ENCODE measurements at places on chromosomes 11 and 22.

- DNase-seq, result no peak
Observed at GRCh38 chr11:128422576-128423370, 164.6 kb downstream of the ETS1 start.

GRCh38 chr11:8832571-8833260 lies 78.3 kb upstream of the AKIP1 start:
- peak; percentile 71 for DNase-seq

DNA sequence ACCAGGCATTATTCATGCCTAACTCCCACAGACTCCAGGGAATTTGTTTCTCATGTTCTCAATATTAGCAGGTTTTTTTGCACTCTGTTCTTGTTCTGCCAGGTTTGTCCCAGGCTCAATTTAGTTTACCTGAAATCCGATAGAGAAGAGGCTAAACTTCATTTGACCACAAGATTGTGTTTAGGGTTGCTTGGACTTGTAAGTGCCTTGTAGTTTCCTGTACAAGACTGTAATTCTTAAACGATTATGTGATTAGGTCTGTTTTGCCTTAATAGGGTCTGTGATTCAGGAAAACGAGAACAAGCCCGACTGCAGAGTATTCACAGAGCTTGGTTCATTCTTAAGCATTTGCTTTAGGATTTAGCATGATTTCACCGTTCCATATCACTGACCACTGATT lies 1.8 kb downstream of the PRSS23 start:
- no peak for DNase-seq

DNA sequence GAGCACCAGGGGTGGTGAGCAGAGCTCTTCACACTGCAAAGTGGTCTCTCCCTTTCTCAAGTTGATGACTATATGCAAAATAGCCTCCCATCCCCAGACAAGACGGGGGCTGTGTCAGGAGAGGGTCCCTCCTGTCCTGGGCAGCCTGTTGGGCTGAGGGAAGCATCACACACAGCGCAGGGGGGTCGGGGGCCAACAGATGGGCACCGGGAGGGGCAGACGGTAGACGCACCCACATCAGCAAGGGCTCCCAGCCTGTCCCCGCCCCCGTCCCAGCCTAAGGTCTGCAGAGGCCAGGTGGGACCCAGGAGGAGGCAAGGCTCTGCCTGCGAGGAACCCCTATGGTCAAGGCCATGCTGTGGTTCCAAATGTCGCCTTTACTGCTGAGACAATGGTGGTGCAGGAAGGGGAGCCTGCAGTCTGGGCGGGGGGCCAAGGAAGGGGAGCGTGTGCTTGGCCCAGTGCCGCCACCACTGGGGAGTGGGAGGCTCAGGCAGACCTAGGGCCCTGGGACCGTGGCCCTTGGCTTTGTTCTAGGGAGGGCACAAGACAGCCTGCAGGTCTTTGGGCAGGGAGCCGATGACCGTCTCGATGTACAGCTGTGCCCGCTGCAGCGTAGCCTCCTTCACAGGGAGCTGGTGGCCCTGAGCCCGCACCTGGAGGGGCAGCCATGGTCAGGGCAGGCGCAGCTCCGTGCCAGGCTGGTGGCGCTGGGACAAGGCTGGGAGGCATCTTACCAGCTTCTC lies 4.3 kb upstream of the PLXNB2 start:
- DNase-seq, result no peak

- DNase-seq, result no peak
Observed at GRCh38 chr22:40401981-40402406, 31.6 kb downstream of the SGSM3 start.

Measured in H54 (cell line).